Karpas-422 (cell line): ENCODE measurements at places on chromosomes 7 and 10. TPM values are rescaled to one million over a fixed set of nuclear protein-coding genes. Genes with fewer than 3 reads are reported as not detected.

- H3K36me3 ChIP-seq, result no peaks in the 10 kb centered on the region
- peak overlapping the region; percentile 91 for H3K27ac ChIP-seq
- no peaks in the 10 kb centered on the region for H3K27me3 ChIP-seq
- 0 out of 2 replicates have a peak overlapping the region, but pooled peaks have one; percentile 47 for H3K4me3 ChIP-seq
These were observed 98.4 kb upstream of the FZD1 start for GRCh38 chr7:91165846-91166230.

DNA sequence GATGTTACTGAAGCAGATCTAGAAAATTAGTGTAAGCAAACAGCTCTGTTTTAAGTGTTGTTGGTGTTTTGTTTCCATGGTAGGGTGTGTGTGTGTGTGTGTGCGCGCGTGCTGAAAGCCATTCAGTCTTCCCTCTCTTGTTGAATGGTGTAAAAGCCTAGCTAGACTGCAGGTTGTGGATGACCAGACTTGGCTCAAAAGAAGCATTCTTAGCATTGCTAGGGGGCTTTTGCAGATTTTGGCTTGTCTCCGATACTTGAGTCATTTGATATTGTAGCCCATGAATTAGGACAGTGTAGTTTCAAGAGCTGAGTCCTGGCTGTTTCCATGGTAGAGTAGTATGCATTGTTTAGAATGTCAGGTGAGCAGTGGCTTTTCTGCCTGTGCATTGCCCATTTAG, 99.1 kb downstream of the SND1 start:
- peaks cover 32% of the 10 kb centered on the region for H3K4me1 ChIP-seq
- H3K27me3 ChIP-seq, result no peaks in the 10 kb centered on the region
- H3K4me3 ChIP-seq, result no peak overlapping the region
- no peak for DNase-seq
- H3K27ac ChIP-seq, result no peak overlapping the region

DNA sequence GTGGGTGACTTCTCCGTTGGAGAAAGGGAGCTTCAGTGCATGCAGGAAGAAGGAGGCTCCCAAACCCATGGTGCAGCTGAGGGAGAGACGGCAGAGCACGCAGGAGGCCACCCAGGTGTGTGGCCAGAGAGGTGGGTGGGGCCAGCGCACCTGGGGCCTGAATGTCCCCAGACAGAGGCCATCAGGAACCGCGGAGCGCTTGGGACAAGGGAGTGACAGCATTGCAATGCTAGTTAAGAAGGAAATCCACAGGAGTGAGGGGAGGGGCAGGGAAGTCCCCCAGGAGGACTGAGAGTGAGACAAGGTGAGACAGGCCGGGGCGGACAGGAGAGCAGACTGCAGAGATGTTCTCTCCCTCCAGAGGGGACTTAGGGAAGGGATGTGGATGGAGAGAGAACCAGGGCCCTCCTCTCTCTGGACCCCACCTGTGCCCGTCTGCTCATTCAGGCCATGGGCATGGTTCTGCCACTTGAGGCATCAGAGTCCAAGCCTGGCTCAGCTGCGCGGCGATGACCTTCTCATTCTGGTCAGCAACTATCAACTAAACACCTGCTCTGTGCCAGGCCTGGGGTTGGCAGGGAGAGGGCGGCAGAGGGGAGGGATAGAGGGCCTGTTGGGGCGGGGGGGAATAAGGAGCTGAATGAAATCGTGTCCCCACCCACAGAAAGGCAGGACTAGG, 69.4 kb upstream of the COL13A1 start:
- H3K4me3 ChIP-seq, result no peak overlapping the region
- no peaks in the 10 kb centered on the region for H3K36me3 ChIP-seq
- H3K27me3 ChIP-seq, result no peaks in the 10 kb centered on the region
- no peak for DNase-seq
- no peaks in the 10 kb centered on the region for H3K4me1 ChIP-seq

Gene TAS2R41
- not detected in 2 replicates for total RNA-seq

DNA sequence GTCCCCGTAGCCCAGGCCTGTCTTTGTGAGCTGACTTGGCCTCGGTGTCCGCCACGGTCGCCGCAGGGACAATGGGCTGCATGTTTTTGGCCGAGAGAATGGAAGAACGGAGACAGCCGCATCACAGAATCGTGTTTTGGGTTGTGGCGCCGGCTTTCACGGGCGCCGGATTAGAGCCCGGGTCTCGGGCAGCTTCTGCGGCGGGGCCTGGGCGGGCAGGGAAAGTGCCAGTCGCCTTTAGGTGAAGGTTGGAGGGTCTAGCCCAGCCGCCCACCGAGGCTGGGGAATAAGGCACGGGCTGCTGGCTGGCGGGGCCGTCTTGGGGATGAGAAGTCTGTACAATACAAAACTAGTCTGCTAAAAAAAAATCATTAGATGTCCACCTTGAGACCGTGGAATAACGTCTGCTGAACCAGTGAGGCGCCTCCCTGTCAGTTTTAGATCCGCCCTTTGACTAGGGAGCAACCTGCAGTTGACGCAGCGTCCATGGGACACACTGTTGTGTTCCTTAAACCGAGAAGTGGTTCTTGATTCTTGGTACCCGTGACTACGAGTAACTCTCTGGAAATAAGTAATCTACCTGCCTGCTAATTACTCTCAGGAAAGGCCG, 577 bp downstream of the DNAJB9 start:
- peak; percentile 71 for DNase-seq
- peak overlapping the region; percentile 66 for H3K27ac ChIP-seq
- peak overlapping the region; percentile 83 for H3K4me3 ChIP-seq
- H3K27me3 ChIP-seq, result no peaks in the 10 kb centered on the region
- H3K36me3 ChIP-seq, result peaks cover 44% of the 10 kb centered on the region

Gene CUBN
- total RNA-seq, result 0.18 TPM in 1 of 2 replicates, not detected in the other

GRCh38 chr7:100444311-100445278, 8.3 kb upstream of the PPP1R35 start:
- no peaks in the 10 kb centered on the region for H3K27me3 ChIP-seq
- H3K4me1 ChIP-seq, result peaks cover 7% of the 10 kb centered on the region
- no peak for DNase-seq
- no peaks in the 10 kb centered on the region for H3K36me3 ChIP-seq

Gene SH2D4B
- 0.07 TPM in 1 of 2 replicates, not detected in the other for total RNA-seq

Gene AUTS2
- total RNA-seq, result 31.0 and 38.5 TPM in 2 replicates
